ENCODE measurements at places on chromosomes 16 and 17. TPM values are rescaled to one million over a fixed set of nuclear protein-coding genes. Genes with fewer than 3 reads are reported as not detected.

Gene CFAP97D1
- total RNA-seq: not detected

Gene SLC9A5
- total RNA-seq: 4.6 TPM

DNA sequence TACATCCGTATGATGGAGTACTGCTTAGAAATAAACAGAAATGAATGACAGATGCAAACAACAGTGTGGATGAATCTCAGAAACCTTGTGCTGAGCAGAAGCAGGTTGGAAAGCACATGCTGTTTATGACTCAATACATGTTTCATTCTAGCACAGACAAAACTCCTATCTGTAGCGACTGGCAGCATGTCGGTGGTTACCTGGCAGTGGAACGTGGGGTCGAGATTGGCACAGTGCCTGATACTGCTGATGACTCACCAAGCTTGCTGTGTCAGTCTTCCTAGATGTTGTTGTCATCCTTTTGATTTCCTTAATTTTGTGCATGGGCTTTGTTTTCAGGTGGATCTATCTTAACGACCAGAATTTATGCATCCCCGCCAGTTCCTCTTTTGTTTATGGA is 62.1 kb downstream of the GAN start:
- H3K27me3 ChIP-seq: no peaks in the 10 kb centered on the region
- H3K4me3 ChIP-seq: no peak overlapping the region
- no peaks in the 10 kb centered on the region for H3K4me1 ChIP-seq
- no peak for DNase-seq
- peaks cover 33% of the 10 kb centered on the region for H3K36me3 ChIP-seq

DNA sequence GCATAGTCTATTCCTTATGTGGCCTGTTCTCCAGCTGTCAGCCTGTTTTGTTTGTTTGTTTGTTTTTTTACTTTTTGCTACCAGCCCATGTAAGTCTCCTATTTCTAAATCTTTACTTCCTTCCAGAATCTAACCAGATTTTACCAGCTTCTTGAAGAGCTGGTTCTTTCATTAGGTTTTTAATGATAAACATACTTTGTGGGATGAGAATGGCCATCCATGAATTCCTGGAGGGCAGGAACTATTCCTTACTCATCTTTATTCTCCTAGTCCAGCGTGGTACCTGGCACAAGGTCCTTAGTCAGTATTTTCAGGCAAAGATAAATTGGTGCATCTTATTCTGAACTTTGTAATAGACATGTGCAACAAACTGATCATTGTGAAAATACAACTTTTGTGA is 17.3 kb downstream of the RSPRY1 start:
- H3K27me3 ChIP-seq: no peaks in the 10 kb centered on the region
- no peak overlapping the region for H3K27ac ChIP-seq
- H3K36me3 ChIP-seq: peaks cover 32% of the 10 kb centered on the region
- H3K4me1 ChIP-seq: peaks cover under 1% of the 10 kb centered on the region

DNA sequence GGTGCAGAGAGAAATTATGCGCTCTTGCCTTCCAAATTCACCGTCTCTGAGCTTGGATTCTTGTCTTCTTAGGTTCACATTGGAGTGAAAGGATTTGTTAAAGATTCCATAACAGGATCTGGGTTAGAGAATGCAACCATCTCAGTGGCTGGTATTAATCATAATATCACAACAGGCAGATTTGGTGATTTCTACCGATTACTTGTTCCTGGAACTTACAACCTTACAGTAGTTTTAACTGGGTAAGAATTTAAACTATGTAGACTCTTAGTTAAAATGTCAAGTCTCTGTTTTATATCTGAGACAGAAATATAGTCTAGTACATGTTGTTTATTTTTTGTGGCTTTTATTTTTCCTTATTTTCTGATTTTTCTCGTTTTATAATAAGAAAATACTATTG is 42.9 kb downstream of the CPD start:
- H3K27ac ChIP-seq: no peak overlapping the region
- no peaks in the 10 kb centered on the region for H3K27me3 ChIP-seq
- H3K36me3 ChIP-seq: peaks cover 28% of the 10 kb centered on the region
- DNase-seq: no peak

DNA sequence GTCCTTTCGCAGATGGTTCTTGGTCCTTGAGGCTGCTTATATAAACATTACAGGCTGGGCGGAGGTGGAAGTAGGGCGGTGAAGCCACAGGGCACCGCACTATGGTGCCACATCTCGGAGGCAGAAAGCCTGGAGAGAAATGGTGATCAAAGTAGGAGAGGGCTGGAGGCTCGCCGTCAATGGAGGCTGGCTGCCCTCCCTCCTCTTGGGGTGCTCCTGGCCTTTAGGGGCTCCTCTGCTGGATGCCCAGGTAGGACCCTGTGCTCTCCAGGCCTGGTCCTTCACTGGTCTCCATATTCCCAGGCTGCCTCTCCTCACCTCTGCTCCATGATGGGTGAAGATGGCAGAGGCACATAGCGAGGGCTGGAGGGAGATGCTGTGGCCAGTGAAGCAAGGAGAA is 2.1 kb upstream of the TLCD2 start:
- H3K4me1 ChIP-seq: peaks cover 5% of the 10 kb centered on the region
- no peak overlapping the region for H3K4me3 ChIP-seq
- H3K27me3 ChIP-seq: no peaks in the 10 kb centered on the region
- H3K27ac ChIP-seq: no peak overlapping the region
- H3K36me3 ChIP-seq: no peaks in the 10 kb centered on the region
- DNase-seq: no peak

Measured in cardiac muscle cell (in vitro differentiated cells and primary cell).